ENCODE measurements at places on chromosomes 4 and X.

- DNase-seq = no peak
Measured at GRCh38 chr4:183139058-183139750, 40.1 kb downstream of the WWC2 start.

DNA sequence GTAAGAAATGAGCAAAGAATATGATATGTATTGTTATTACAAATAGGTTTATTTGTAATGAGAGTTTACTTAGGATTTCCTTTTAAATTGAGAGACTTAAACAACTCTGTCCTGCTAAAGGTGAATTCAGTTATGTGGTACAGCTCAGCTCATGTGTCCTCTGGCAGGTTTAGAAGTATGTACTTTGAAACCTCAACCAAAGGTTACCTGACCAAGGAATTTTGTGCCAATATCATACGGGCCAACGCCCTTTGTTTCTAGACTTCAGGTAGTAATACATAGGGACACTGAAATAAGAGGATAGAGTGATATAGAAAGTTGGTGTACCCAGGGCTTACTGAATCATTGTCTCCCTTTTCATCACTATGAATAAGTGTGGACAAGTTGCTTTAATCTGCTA, 25.7 kb downstream of the SLAIN2 start:
- peak; percentile 31 for DNase-seq

DNA sequence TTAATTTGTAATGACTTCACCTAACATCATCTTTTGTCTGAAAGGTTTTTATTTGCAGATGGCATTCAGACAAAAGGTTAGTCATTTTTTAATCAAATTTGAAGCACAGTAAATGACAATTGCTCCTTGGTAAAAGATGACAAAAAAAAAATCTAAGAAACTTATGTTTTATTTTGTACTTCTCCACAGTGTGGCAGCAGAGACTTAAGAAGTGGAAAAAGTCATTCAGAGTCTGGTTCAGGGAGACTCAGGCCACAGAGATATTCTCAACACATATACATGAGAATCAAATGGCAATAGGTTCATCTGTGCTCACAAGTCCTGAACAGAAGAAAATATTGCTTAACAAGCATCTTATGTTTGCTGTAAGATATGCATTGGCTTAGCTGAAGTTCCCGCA, 436.2 kb downstream of the KCNIP4 start:
- DNase-seq = no peak

DNA sequence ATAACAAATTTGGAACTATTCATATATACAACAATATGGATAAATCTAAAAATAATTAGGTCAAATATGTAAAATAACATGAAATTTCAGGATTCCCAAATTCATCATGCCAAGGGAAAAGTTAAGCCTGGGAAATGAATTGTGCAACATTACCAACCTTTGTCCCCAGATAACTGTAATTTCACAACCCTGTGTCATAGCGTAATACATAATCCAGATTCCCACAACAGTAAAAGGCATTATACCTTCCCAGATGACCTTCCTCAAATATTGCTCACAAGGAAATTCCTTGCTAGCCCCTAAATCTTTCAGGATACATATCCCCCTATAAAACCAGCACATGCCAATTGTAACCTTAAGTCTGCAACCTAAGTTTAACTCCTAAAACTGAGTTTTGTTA, 32.9 kb upstream of the RAB40A start:
- no peak for DNase-seq

DNA sequence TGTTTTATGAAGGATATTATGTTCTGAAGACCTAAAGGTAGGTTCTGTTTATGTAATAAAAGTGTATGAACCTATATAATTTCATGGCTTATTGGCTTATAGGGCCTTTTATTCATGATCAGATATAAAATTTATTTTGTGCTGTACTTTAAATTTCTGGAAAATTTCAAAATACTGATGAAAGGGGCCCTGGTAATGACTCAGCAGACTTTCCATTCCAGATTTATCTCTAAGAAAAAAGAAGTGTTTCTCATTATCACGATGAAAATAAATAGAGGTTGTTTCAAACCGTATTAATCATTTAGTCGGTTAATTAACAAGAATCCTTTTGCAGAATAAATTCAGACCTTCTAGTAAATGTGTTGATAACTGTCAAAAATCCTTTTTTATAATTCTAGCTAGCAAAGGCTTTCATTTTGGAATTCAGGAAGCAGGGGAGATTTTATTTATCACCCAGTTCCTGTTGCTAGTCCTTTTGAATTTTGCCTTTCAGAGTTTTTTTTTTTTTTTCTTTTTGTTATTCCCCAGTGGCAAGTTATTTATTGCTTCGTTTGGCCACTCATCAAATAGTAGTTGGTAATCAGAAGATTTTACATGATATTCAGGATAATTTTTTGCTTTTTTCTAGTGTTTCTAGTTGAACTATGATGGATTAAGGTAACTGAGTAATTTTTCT, 5.4 kb upstream of the TAPT1 start:
- DNase-seq = no peak

DNA sequence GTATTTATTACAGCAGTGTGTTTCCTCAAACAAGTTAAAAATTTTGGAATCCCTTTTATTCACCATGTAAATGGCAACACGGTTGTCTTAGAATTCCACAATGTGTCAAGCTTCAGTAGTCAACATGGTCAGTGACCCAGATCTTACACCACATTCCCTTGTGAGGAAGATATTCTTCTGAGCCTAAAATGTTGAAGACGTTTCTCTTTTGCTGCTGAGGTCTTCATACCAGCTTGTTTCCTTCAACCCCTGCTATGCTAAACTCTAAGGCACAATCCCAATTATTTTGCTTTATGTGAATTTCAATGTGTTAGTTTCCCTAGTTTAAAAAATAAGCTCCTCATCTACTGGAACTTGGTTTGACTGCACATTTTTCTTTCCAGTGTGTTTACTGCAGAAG, 17.6 kb upstream of the LDB2 start:
- no peak for DNase-seq

- no peak for DNase-seq
Measured at GRCh38 chrX:16479206-16479869, 170.6 kb upstream of the S100G start.

- no peak for DNase-seq
Measured at GRCh38 chr4:83852085-83852451, 316.2 kb downstream of the GPAT3 start.

- no peak for DNase-seq
Measured at GRCh38 chrX:47900833-47901232, 64.1 kb downstream of the ZNF81 start.

DNA sequence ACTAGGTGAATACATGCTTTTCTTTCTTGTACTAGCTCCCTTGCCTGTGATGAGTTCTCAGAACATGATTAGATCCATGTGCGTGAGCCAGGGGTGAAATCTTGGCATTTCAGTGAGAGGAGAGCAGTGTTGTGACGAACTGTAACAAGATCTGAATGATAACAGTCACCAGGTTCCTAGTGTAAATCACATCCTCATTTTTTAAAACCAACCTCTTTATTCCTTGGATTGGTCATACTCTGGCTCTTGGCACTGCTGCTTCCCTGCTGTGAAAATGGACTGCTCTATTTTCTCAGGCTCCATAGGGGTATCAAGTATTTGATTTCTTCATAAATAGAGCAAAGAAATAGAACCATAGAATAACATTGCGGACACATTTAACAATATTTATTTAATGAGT, 206.3 kb downstream of the SLC4A4 start:
- no peak for DNase-seq

GRCh38 chr4:152220201-152220666, 315.7 kb downstream of the FBXW7 start:
- no peak for DNase-seq

GRCh38 chrX:120321520-120322281, 10.4 kb upstream of the TMEM255A start:
- DNase-seq = no peak

DNA sequence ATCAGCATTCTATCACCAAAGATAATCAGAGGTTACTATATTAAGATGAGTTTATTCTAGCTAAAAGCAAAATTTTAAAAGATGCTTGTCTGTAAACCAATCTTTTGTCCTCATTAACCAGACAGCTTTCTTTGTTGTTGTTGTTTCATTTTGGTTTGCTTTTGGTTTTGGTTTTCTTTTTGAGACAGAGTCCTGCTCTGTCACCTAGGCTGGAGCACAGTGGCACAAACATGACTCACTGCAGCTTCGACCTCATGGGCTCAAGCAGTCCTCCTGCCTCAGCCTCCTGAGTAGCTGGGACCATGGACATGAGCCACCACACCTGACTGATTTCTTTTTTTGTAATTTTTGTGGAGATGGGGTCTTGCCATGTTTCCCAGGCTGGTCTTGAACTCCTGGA, 102.9 kb downstream of the COX18 start:
- DNase-seq = no peak
